Pancreas (tissue), 10 donors: ENCODE measurements at places on chromosomes 12 and 14. TPM values are rescaled to one million over a fixed set of nuclear protein-coding genes. Genes with fewer than 3 reads are reported as not detected.

DNA sequence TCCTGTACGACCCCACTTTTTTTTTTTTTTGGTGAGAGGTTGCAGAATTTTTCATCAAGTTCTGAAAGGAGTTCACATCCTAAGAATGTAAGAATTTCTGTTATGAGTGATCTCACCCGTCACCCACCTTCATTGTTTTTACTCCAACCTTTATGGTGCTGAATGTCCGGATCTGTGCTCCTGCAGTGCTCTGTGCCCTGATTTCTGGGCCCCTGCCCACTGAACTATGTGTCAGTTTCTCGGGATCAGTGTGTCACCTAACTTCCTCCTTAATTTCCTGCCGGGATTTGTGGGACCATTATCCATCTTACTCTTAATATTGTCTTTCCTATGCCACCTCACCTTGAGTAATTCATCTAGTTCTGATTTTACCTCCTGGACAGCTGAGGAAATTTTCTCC, 11.6 kb downstream of the RASSF8 start:
- no peak for DNase-seq

GRCh38 chr14:44565968-44566367, 58.9 kb upstream of the FSCB start:
- no peak for DNase-seq

The GDF11 gene
- 1.2 TPM for total RNA-seq

- DNase-seq = no peak
Observed at GRCh38 chr12:69687390-69687789, 11.7 kb downstream of the BEST3 start.

GRCh38 chr12:81815611-81816010, 56.5 kb upstream of the PPFIA2 start:
- no peak for DNase-seq

The TRIM9 gene
- total RNA-seq = 0.95 TPM
